ENCODE measurements at places on chromosomes 5 and 9.

DNA sequence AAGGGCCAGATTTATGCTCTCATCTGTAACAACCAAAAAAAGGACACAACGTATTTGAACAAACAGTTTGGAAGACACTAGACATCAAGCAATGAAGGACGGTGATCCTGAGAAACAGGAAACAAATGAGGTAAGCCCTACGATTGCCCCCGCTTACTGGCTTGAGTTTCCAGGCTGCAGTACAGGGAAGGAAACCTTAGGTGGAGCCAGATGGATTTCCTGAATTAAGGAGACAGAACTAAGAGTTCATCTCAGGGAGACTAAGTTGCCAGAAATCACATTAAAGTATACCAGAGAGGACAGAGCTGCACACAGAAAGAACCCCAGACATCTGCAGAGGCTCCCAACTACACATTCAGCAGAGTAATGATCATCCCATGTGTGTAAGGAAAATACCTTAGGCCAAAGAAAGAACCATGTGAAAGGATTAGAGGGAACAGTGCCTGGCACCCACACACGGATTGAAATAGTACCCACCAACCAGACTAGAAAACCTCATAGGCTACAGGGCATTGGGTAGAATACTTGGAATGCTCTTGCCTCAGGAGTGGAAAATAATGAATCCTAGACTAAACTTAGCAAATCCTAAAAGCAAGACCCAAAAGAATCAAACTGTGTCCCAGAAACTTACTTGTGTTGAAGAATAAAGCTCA lies 99.3 kb upstream of the NIPBL start:
- no peak for DNase-seq

DNA sequence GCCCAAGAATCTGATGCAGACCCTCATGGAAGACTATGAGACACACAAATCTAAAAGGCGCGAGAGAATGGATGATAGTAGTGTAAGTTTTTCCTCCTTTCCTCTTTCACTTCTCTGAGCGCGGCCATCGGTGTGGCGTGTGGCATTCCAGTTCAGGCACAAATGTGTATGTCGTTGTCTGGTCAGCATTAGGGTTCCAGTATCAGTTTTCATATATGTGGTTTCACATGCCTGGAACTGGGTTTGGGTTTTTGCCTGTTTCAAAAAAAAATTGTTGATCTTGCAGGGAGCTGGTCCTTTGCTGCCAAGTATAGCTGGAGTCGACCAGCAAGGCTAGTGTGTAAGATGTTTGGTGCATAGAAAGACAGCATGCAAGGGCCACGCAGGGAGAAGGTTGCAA lies 51.5 kb downstream of the C9orf152 start:
- DNase-seq = no peak

DNA sequence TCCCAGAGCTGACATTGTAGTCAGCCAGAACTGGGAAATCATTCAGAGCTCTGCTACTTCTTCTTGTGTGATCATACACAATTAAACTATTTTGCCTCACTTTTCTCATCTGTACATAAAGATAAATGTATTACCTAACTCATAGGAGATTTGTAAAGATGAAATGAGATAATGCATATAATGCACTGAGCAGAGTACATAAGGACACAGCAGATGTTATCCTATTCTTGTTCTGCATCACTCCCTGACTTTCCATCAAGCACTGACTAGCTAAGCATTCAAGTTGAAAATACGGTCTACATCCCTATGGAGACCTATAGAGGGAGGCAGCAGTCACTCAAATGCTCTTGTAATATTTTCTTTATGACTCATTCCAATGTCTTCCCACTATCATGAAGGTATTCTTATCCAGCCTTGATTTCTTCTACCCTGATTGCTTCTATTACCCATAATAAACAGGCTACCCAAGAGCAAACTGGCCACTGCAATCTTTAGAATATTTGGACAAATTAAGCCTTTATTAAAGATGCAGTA lies 16.3 kb upstream of the PRR16 start:
- DNase-seq = peak; percentile 65

DNA sequence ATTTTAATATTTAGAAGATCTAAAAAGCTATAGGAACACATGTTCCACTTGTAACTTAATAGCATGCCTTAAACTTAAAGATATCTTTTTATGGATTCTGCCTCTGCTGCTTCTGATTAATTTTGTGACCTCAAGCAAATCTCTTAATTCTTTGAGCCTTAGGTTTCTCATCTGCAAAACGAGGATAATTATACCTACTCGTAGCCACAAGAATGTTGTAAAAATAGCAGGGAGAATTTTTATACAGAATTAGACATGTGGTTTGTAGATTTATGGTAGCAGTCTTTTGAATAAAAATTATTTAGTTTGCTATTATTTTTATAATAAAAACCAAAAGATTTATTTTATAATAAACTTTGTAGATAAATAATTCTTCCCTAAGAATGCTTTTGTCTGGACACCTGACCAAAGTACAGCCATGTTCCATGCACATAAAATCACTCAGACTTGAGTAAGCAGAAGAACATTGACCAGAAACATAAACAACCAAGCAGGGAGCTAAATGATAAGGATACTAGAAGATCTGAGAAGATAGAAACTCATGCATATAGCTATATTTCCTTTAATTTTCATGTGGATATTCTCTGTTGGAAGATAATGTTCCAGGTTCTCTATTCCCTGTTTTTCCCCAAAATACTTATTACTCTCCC lies 18.5 kb downstream of the C9orf85 start:
- DNase-seq = peak; percentile 86

- peak; percentile 93 for DNase-seq
Measured at GRCh38 chr9:35729700-35730485, 2.1 kb downstream of the TLN1 start.

GRCh38 chr9:92332577-92333281 lies 7.0 kb downstream of the CENPP start:
- peak; percentile 17 for DNase-seq

DNA sequence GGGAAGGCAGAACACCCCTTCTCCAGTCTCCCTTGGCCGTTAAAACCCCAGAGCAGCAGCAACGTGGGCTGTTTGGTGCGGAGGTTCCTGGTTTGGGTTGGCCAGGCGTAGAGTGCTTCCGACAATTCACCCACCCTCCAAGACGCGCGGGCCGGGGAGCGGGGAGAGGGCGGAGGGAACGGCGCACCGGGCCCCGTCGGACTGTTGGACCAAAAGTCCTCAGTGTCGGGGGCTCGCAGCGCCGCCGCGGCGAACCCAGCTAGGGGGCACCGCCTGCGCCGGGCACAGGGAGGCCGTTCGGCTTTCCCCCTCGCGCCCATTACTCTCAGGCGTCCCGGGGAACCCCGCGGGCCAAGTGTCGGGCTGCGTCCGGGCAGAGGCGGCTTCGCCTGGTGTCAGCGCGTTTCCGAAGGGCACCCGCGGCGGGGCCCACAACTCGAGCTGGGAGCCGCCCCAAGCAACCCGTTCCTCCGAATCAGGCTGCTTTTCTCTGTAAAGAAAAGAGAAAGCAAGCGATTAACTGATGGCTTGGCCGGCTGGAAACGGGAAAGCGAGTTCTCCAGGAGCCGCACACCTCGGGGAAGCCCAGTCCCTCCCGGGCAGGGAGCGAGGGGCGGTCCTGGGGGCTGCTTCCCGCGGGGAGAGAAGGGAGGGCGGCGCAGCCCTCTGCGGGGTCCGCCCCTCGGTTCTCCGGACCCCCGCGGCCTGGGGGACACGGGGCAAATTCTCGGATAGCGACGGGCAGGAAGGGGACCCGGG lies 145.5 kb downstream of the ERCC6L2 start:
- no peak for DNase-seq

- no peak for DNase-seq
Measured at GRCh38 chr5:135229679-135230132, 169.3 kb downstream of the MACROH2A1 start.

DNA sequence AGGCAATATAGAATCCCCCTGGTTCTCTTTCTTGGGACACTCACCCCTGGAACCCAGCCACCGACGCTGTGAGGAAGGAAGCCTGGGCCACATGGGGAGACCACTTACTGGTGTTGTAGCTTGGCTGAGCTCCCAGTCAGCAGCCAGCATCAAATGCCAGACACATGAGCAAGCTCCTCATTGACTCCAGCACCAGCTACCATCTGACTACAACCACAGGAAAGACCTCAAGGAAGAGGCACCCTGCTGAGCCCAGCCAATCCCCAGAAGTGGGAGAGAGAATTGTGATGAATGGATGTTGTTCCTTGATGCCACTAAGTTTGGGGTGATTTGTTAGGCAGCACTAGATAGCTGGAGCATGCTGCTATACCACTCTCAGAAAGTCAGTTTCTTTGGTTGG lies 36.0 kb downstream of the BNIP1 start:
- peak; percentile 27 for DNase-seq

DNA sequence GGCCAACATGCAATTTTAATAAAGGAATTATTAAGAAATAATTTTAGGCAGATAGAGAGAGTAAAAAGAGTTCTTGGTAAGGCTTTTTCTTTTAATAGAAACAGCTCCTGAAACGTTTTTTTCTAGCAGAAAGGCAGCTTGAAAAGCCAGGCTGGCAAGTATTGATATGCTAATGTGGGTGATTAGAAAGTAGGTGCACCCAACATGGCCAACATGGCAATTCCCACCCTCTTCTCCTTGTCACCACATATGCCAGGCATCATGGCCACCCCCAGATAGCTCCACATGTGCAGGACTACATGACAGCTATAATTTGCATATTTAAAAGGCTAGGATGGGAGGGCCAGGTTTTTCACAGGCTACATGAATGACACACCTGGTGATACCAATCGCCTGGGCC lies 615.2 kb downstream of the PTPRD start:
- DNase-seq = no peak

DNA sequence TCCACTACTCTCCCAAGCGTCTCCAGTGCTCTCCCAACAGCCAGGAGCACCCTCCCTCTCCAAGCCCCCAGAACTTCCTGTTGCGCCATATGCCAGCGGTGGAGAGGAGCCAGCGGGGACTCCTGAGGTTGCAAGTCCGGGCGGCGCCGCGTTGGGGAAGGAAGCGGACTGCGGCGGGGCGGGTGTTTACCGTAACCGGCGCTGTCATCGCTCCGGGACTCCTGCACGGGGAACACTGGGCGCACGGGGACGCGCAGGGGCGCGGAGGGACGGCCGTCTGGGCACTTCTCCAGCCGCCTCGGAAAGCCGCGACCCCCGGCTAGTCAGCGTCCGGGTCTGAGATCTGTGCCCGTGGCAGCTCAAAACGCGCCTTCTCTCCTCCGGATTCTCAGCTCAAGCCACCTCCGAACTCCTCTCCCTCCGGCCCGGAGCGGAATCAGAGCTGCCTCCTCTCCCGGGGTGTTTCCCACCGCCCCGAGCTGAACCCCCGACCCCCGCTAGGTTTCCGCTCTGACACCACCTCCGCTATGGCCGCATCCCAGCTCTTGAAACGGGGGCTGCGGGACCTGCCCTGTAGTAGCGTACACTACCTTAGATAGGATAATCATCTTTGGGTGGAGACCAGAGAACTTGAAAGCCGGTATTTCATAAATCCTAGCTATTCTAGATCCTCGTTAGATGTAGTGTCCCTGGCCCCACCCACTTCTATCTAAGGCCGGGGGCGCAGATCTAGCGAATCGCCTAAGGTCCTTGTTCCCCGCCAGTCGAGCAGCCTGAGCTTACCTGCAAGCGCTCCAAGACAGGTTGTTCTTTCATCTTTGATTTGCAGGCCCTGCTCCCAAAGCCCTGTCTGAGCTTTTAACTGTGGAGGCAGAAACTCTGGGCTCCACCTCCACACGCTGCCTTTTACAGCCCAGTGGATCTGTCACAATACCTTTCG lies at the start of gene TRPM6:
TRPM6 (minus strand) TSS at position 881 of the 940 bp plus-strand sequence; CDS start at position 816, 65 bp downstream.
- DNase-seq = peak; percentile 78

DNA sequence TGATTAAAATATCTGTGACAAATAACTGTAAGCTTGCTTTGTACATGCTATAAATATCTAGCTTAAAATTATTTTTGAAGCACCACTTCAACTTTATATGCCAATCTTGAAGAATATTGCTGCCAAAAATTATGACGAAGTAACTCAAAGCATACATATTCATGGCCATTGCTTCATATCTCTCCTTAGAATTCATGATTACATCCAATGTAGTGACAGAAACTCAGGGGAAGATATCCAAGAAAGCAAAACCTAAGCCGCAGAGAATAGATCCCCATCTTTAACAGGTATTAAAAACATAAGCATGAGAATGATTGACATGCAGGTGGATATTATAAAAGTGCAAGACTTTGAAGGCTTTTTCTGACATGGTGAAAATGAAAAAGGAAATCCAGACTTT lies 100.8 kb upstream of the PLPPR1 start:
- DNase-seq = no peak

DNA sequence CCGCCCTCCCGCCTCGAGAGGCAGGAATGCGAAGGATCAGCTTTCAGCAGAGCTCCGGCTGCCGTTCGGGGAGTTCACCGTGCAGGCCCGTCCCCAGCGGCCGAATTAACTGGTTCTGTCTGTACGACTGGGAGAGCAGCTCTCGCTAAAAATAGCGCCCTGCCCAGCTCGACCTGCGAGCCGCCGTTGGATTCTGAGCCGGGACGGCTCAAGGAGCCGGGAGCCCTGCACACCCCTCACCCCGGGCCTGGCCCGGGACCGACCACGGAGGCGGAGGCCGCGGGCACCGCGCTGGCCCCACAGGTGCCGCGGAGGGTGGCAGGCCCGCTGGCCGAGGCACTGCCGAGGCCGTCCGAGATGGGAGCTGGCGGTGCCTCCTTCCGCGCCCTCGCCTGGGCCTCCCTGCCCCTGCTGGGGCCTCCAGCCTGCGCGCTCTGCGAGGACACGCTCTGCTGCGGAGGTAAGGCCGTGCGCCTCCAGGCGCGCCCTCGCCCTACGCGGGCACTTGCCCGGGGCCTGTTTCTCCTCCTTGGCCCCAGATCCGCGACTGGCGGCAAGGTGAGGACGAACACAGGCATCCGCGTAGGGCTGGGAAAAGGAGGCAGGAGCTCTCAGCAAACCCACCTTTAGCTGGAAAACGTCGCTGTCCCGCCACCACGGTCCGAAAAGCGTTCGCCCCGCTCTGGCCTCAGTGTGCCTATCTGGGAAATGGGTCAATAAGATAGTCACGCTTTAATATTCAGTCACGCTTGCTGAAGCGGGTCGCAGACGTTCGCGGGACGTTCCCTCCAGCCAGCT lies 53.1 kb upstream of the DAB2IP start:
- peak; percentile 84 for DNase-seq

GRCh38 chr5:96946381-96946780 lies 10.5 kb downstream of the LNPEP start:
- no peak for DNase-seq

DNA sequence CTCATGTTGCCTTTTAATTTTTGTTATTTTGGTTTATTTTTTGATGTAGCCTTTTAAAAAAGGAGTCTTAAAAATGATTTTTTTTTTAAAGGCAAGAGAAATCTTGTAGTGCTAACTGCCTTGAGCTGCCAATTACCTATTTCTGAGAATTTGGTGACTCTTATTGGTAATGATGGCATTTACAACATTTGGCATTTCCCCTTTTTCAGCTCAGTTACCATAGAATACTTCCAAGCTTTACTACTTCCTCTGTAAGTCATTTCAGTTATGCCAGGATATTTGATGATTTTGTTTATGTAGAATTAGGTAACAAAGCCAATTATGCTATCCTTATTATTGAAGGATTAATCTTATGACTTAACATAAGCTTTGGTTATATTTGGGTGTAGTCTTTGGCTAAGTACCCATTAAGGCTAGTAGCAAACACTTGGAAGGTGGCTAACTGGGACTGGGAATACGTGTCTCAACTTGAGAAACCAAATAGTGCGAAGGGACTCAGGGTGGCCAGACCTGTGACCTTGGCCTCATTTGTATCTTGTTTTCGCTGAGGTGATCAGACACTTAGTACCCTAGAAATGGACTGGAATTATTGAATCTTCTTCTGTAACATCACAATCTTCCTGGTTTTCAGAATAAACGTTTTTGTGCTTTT lies 27.7 kb downstream of the CDC37L1 start:
- DNase-seq = no peak

Data from fibroblast of upper back skin (primary cell).